ENCODE measurements at places on chromosomes 7 and 10.

GRCh38 chr7:105642264-105642663 lies 61.0 kb upstream of the EFCAB10 start:
- no peak for DNase-seq

DNA sequence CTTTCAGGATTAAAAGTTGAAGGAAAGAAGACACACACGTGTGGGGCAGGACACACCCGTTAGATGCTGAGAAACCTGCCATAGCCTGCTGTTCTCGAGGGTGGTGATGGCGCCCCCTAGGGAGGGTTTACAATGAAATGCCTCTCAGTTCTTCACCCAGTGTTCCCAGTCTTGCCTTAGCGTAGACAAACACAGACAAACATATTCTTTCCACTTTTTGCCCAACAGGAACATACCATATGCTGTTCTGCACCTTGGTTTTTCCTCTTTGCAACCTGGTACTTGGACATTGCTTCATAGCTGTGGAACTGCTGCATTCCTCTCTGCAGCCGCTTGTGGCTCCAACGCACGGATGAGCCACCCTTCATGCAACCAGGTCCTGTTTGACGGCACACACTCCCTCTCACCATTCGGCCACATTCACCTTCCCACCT lies 23.3 kb upstream of the HSPA12A start:
- DNase-seq = no peak

DNA sequence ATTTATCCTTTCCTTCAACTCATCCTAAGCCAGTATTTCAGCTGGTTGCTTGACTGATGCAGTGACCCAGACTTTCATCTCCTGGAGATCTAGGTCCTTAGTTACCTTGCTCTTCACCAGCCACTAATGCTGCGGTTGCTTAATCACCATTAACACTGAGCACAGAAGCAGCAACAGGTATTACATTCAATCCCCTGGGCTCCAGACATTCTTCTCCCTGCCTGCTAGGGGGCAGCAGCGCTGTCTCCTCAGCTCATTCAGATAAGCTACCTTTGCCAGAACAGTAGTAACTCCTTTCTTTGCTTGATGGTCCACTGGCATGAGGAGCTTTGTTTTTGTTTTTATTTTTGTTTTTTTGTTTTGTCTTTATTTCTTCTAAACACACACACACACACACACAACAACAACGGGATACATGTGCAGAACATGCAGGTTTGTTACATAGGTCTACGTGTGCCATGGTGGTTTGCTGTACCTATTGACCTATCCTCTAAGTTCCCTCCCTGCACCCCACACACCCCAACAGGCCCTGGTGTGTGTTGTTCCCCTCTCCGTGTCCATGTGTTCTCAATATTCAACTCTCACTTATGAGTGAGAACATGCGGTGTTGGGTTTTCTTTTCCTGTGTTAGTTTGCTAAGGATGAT lies 1043.2 kb upstream of the C7orf33 start:
- DNase-seq = no peak

- no peak for DNase-seq
Measured at GRCh38 chr7:22681312-22681711, 45.7 kb upstream of the IL6 start.

GRCh38 chr7:132133501-132133900 lies 442.8 kb downstream of the PLXNA4 start:
- no peak for DNase-seq

- no peak for DNase-seq
Measured at GRCh38 chr7:24967696-24968095, 12.3 kb downstream of the OSBPL3 start.

- peak; percentile 51 for DNase-seq
Measured at GRCh38 chr7:88184848-88185304, 35.0 kb downstream of the SRI start.

DNA sequence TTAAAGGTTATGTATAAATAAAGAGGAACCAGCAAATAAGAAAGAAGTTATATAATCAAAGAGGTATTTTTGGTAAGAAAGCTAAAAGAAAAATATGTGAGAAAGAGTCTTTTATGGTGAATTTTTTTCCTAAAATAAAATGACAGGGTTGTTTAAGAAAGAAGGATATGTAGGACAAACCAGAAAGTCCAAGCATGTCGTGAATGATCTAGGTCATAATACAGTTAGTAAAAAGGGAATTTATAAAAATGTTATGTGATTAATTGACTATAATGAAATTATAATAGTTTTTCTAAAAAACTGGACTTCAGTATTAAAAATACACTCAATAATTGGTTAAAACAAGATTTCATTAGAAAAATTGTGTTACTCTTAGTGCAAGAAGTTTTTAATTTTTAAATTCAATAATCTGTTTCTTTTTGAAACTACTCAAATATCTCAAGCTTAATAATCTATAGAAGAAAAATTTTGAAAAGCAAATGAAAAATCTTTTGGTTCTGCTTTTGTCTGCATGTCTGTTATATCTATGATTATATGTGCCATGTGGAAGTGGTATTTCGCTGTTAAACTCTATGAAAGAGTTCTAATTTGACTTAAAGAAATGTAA lies 23.3 kb downstream of the AVL9 start:
- DNase-seq = no peak

DNA sequence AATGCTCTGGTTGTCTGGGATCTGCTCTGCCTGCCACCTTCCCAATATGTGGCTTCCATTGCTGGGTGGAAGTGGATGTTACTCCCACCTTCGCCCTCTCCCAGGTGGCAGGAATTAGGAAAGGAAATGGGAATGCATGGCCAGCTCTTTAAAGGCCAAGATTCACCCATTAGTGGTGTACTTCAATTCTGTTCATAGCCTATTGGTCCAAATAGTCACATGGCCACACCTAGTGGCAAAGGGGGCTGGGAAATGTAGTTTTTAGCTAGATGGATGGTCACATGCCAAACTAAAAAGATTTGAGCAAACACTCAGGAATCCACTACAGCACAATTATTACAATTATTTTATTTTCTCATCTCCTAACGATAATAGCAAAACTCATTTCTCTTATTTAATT lies 135.1 kb downstream of the NPY start:
- DNase-seq = no peak

DNA sequence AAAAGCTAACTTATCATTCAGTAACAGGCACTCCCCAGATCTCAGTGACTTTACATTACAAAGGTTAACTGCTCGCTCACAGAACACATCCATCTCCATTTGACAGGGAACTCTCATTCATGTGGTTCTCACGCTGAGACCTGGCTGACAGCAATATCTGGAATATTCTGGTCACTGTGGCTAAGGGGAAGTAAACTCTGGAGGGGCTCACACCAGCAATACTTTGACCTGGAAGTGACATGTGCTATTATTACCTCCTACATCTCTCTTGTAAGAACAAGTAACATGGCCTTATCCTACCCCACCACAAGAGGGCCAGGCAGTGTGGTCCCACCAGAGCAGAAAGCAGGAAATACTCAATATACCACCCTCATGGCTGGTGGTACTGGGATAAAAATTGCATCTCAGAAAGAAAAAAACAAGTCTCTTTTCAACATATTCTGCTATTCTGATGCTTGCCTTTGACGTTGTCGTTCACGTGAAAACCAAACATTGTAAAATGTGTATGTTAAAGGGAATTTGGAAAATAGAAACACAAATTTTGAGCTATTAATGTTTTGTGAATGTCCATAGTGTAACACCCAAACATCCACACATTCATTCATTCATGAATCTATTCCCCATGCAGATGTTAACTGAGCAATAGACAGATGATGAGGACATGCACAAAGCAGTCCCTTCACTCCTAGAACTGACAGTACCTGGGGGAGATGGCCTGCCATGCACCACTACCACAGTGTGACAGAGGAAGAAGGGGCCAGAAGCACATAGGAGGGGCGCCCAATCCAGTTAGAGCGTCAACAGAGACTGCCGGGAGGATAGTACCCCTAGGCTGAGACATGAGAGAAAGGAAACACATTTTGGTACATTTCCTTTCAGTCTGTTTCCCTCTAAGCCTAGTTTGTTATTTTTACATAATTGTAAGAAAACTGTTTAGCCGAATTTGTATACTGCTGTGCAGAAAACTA lies 166.0 kb upstream of the SP4 start:
- no peak for DNase-seq

GRCh38 chr10:36114913-36115312 lies 472.8 kb upstream of the FZD8 start:
- no peak for DNase-seq

- DNase-seq = no peak
Measured at GRCh38 chr10:125209591-125210355, 49.4 kb upstream of the CTBP2 start.

DNA sequence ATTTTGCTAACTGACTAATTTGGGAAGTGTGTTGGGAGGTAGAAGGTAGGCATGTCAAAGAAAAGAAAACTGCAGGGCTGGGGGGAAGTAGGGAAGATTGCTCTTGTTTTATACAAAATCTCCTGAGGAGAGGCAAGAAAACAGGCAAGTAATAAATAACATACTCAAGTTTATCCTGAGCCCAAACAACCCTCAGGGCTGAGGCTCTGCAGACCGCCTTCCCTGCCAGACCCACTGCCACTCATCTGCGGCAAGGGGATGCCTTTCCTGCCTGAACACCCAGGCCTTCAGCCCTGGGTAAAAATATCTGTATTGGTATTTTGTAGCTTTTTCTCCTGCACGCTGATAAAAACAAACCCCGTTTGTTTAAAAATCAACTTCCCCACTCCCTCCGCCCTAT lies 399.8 kb upstream of the NFE2L3 start:
- DNase-seq = no peak

DNA sequence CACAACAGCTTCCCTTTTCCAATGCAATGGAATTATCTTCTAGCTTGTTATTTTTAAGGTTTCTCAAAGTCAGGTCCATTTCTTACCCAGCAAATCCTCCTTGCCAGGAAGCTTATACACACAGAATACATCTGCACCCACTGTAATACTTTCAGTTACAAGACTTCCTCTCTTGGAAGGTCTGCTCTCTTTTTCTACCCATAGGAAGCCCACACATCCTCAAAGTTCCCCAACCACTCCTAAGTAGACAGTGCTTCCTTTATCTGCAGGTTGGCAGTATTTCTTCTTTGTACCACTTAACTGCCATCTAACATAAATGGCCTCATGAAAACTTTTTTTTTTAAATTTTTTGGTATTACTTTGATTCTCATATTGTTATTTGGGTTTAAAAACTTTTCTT lies 155.6 kb downstream of the TAX1BP1 start:
- DNase-seq = no peak

DNA sequence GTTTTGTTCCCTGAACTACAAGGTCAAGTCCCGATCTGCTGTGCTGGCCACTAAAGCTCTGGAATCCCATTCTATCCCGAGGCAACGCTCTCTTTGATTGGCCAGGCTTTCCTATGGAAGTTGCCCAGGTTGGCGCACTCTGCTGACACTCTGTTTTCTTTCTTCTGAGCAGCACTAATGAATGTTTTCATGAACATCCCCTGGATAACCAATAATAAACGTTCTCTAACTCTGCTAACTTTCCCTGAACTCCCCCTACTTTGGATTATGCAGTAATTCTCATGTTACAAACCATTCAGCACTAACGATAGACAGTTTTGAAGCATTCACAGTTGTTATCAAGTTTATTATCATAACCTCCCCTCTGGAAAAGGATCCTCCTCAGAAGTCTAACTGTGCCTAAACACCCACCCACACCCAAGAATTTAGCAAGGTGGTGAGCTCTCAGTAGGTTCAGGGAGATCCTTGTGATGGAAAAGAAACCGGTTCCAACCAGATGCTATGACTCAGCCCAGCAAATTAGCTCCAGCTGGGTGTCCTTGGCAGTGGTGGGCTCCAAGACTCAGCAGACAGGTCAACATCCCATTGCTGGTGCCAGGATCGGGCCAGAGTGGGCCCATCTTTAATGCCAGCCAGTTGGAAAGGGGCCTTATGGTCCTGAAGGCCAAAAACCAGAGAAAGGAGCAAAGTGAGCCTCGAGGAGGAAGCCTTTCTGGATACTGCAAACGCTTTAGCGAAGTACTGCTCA lies 68.4 kb downstream of the CREB3L2 start:
- DNase-seq = peak; percentile 48

- DNase-seq = no peak
Measured at GRCh38 chr10:30047430-30047829, 12.0 kb downstream of the JCAD start.

- no peak for DNase-seq
Measured at GRCh38 chr7:87345962-87346371, 503 bp downstream of the CROT start.

- DNase-seq = no peak
Measured at GRCh38 chr7:98054585-98054984, 52.1 kb upstream of the LMTK2 start.

GRCh38 chr7:10793995-10794775 lies 179.5 kb upstream of the PHF14 start:
- no peak for DNase-seq

DNA sequence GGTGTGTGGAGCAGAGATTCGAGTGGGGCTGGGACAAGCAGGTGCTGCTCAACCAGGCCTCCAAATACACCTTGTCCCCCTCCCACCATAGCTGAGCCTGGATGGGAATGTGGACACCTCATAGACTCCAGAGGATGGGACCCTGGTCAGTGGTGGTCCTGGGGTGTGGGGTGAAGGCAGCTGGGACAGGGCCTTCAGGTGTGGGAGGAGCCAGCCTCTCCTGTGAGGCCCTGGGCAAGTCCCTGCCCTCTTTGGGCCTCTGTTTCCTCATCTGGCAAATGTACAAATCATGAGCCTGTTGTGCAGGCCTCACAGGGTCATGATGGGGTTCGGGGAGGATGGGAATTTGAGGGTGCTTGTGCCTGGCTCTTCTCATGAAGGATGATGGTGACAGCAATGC lies 362.9 kb upstream of the NUPR2 start:
- no peak for DNase-seq

DNA sequence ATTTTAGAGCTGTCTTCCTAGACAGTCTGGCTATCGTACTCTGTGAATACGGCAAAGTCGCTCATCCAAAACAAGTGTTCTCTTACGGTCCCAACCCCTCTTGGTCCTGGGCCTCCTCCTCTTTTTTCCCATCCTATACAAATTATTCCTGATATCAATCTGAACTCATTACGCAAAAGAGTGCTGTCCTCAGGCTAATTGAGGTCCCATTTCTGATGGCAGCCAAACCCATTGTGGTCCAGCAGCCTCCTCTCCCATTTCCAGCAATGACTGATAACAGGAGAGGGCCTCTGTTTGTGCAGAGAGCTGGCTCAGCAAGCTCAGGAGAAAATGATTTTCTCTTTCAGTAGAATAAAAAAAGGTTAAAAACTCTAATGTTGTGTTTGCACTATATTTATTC lies 203.4 kb upstream of the GHITM start:
- no peak for DNase-seq

- DNase-seq = no peak
Measured at GRCh38 chr7:69208848-69209247, 389.4 kb upstream of the AUTS2 start.
